Urinary bladder (tissue), 4 donors: ENCODE measurements at places on chromosomes 7 and 10.

DNA sequence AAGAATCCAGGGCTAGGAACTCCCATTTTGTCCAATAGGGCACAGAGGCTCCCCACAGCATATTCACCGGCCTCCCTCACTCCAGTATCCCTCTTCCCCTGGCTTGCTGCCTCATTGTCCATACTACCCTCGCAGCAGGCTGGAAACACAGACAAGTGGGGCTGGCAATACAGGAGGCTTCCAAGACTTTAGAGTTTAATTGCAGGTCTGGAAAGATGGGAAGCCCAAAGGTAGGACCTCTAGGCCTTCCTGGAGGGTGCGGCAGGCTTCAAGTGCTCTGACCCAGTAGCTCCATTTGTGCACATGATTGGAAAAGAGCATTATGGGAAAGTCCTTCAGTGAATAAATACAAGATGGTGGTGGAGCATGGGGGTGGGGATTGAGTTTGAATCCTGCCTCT, 166.7 kb downstream of the EVX1 start:
- no peak for DNase-seq

GRCh38 chr10:52221923-52222322, 92.2 kb upstream of the DKK1 start:
- DNase-seq: no peak

DNA sequence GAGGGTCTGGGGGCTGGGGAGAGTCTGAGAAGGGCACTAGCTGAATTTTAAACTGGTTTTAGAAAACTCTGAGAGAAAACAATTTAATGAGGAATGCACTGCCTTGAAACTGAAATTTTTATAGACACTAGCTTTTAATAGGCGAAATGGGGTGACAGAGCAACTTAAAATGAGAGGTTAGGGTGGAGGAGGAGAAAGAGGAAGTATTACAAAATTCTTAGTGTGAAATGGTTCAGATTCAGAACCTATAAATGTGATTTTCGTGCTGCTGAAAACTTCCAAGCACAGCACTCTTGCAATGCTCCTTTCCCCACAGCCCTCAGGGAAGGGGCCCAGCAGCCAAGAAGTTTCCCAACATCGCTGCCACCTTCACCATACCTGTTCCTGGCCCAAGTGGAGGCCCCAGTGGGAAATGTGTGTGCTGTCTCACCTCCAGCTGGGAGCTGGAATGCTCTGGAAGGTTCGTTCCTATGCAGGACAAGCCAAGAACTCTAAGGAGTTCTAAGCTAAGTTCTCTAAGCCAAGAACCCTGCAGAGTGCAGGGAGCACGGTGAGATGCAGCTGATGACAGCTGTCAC, 60.0 kb downstream of the ATXN7L1 start:
- DNase-seq: no peak

DNA sequence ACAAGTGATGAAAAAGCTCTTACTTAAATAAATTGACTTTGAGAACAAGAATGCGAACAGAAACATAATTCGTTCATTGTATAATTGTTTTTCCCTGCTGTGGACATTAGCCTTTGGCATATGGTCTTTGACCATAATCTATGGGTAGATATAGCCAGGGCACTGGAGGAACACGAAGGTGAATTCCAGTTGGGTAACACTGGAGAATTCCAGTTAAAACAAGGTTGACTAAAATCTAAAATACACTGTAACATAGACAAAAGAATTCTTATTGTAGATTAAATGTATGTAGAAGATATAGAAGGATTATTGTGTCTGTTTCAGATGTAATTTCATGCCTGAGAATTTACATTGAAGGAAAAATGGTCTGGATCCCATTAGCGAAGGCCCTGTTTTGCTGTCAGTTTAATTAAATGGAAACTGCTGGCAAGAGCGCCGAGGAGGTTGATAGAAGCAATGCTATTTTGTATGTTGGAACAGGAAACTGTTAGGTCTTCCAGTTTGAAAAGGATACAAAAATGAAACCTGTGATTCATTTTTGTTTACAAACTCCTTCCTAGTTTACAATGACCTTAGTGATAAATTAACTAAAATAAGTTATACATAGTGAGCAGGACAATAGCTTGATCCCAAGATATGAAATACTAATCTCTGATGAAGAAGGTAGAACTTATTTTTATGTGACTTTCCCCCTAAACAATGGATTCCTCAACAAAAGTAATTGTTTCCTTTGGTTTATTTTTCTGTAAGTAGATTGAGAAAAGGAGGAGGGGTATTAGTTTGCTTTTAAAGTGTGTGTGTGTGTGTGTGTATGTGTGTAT, 68.9 kb downstream of the ARID5B start:
- DNase-seq: no peak

DNA sequence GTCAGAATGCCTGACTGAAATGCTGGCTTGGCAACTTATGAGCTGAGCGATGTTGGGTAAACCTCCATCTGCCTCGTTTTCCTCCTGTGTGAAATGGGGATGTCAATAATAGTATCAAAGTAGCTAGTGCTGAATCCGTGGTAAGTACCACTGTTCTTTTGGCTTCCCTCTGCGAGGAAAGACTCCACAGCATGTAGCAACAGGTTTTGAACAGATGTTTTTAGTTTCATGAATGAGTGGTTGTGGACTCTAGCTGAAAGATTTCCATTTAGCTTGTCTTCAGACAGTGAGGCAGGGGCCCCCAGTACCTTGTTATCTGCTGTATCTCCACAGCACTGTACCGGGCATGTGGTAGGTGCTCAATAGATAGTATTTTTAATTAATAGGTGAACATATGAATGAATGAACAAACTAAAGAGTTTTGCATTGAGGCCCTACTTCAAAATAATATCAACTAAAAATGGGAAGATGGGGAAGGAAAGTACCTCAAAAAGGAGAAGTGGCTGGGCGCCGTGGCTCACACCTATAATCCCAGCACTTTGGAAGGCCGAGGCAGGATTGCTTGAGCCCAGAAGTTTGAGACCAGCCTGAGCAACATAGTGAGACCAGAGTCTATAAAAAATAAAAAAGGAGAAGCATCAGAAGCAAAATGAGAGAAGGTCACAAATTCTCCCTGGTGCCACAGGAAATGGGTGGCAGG, 5.6 kb upstream of the DLG5 start:
- DNase-seq: no peak

GRCh38 chr10:8586504-8586903, 532.0 kb downstream of the GATA3 start:
- no peak for DNase-seq

GRCh38 chr7:127514499-127514898, 70.9 kb downstream of the GCC1 start:
- no peak for DNase-seq

- DNase-seq: no peak
Observed at GRCh38 chr7:158043551-158044481, 543.8 kb downstream of the PTPRN2 start.

- DNase-seq: no peak
Observed at GRCh38 chr7:55360486-55360885, 4.7 kb upstream of the LANCL2 start.

DNA sequence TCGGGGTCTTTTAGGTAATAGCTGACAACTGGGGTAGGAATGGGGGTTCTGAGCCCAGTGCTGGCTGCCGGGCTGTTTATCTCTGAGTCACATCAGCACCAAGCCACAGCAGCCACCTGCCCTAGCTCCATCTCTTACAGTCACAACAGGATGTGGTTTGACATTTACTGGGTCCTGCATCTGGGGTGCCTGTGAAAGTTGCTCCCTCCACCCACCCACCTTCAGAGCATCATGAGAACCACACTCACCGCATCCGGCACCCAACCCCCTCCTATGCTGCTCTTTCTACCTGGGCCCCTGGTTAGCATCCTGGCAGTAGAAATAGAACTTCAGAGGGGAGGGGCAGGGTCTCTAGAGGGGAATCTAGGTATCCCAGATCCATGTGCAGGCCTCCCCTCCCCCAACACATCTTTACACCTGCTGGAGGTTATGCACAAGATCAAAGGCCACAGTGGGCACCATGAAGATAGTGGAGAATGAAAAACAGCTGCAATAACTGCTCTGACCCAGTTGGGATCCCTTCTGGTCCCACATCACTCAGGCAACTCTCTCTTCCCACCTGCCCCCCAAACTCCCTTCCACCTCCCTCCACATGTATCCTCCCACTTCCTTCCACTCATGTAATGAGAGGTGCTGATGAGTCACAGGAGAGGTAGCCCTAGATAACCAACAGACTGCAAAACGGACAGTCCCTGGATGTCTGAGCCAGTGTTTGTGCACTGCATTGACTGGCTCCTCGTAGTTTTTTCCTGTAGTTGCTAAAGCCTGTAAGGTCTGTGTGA, 38.2 kb downstream of the PRSS2 start:
- DNase-seq: no peak

DNA sequence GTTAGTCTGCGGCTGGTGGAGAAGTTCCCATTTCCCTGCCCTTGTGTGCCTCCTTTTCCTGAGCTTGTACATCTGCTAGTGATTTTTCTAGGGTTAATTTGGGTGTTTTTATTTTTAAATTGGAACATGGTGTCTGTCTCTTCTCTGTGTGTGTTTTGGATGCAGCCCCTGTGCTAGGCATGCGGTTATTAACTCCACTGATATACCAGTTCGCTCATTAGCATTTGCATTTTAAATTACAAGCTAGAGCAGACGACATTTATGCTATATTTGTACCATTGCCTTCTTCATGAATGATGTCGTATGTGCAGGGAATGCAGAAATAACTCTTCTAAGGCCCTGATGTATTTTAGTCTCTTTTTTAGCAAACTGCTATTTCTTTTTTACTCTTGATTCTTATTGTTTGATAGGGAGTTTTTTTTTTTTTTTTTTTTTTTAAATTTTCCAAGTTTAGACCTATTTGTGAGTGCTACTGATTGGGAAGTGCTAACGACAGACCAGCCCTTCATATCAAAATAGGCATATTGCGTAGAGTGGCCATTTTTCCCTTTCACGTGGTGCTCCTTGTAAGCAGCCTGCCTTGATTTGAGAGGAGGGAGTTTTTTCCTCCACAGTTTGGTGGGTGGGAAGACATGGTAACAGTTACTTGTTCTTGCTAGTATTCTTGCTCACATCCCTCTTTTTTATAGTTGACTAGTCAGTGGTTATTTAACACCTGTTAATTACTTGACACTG, 89.6 kb downstream of the LRRC4 start:
- no peak for DNase-seq

DNA sequence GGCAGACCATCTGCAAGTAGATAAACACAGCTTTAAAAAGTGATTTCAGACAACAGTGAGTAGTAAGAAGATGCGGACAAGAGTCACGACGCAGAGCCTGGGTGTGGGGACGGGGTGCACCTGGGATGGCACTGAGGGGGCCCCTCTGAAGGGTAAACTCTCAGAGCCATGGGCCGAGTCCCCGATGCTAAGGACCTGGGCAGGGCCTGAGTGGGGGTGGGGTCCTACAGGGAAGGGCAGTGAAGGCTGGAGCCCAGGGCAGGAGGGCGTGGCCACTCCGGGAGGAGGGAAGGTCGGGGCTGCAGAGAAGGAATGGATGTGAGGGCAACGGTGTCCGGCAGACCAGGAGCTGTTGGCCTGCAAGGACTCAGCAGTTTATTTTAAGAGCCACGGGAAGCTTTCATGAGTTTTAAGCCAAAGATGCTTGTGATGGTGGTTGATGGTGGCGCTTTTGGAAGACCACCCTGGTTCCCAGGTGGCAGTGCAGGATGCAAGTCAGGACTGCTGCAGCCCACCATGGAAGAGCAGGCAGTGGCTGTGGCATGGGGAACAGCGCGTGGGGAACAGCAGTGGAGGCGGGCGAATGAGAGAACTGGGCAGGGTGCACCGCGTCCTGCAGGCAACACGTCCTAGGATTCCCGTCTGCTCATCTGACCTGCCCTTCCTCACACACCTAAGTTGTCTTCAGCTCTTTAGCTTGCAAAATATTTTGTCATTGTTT, 296.8 kb downstream of the DNAJB6 start:
- DNase-seq: no peak

DNA sequence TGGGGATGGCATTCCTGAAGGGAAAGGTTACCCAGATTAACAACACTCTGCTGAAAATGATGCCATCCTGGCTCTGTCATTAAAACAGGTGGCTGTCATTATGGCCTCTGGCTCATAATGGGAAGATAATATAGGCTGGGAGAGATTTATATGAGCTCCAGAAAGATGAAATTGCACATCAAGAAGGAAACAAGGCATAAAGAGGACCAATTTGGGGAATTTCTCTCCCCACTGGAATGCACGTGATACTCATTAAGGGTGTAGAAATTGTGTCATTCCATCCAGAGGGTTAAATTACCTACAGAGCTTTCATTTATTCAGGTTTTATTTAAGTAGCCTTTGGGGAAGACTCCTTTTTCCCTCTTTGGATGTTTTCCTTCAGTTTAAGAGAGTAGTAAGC, 71.6 kb upstream of the CELF2 start:
- DNase-seq: no peak

DNA sequence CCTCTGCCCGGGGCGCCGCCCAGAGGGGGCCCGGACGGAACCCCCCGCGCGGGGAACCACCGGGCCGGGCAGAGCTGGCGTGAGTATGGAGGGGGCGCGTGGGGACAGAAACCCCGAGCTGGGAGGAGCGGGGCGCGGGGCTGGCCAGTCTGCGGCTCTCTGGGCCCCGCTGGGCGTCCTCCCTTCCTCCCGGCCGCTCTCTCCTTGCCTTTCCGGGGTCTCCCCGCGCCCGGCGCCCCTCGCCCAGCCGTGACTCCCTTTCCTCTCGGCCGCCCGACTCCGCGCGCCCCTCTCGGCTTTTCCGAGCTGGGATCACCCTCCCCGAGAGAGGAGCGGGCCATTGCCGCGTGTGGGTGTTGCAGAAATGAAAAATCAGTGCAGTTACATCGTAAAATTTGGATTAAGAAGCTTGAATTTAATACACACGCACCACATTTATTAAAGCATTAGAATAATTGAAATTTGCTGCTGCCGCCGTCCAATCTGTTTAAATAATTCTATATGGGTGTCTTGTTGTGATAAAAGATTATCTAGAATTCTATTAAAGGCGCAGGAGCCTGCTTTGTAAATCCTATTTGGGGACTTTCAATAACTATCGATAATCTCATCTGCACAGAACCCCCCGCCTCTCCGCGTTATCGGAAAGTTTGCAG, 9.1 kb downstream of the UNCX start:
- no peak for DNase-seq

DNA sequence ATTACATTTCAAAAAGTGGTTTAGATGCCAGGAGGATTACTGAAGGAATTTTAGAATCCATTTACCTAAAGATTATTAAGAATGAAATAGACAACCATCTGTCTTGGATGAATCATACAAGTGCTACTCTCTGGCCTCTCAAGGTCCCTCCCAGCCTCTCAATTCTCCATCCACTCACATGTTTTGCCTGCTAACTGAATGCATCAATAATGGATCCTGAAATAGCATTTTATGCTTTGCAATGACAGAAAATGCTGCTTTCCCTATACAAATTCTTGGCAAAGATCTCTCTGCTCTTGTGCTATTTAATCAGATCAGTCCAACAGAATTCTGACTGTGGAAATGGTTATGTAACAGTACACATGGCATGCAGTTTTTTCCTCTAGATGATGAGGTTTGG, 68.1 kb downstream of the HBP1 start:
- DNase-seq: no peak

DNA sequence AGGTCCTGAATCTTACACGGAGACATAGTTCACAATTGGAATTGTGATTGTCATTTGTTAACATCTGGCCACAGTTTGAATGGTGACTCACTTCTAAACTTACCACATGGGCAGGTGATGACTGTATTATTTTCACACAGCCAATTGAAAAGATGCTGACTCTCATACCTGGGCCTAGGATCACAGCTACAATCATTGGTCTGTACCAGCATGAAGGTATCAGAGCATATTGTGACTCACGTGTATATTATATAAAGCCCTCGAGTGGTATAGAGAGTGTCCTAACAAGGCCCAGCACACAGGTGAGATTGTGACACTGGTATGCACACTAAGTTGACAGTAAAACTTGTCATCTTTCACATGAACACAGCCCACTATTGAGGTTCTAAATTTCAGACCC, 9.4 kb upstream of the ZNF107 start:
- DNase-seq: no peak
